ENCODE measurements at places on chromosomes 1 and 21. TPM values are rescaled to one million over a fixed set of nuclear protein-coding genes. Genes with fewer than 3 reads are reported as not detected.
A peak's percentile ranks its signal among the peaks of the same experiment; 100 is the strongest.

DNA sequence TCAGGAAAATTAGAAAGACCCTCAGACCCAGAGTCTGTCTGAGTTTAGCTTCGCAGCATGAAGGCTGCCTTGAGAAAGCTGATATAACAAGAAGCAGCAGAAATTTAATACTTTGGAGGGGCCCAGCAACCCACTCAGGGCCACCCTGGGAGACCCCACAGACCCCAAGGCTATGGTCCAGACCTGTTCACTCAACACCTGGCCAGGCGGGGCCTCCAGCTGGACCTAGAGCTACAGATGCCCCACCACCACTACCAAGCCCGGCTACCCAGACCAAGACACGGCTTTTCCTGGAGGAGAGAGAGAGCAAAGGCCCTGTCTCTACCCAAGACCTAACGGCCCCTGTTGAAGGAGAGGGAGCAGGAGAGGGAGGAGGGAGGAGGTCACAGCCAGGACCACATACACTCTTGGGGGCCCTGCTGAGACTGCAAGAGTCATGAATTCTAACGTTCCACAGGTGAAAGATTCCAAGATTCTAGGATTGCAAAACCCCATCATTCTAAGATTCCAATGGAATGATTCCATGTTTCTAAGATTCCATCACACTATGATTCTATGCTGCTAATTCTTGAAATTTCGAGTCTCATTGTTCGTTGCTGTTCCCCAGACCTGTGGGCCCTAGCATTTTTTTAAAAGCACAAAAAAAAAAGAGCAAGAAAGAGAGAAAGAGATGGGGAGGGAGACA, 53.2 kb downstream of the LACTBL1 start:
- no peak for ATAC-seq

- ATAC-seq: no peak
These were observed 2.8 kb downstream of the PLA2G5 start for GRCh38 chr1:20072771-20073170.

DNA sequence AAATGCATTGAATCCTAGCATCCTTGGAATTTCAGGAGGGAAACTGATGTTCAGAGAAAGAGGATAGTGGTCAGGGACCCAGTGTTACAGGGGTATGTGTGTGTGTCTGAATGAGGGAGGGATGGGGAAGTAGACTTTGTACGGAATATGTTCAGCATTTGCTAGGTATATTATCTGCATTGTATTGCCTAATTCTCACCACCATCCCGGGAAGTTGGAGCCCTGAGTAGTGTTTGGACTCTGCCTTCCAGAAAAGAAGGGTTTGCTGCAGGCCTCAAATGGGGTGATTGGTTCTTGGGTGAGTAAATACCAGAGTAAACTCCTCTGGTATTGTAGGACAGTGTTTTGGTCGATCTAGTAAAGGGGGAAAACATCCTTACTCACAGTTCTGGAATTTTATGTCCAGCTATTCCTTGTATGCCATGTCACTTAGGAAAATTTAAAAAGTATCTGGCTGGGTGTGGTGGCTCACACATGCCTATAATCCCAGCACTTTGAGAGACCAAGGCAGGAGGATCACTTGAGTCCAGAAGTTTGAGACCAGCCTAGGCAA, 7.1 kb upstream of the ZNF496 start:
- no peak for ATAC-seq

GRCh38 chr21:28458446-28458845, 534.2 kb downstream of the LTN1 start:
- ATAC-seq: no peak

- peak; percentile 21 for ATAC-seq
These were observed 95.2 kb downstream of the ITPKB start for GRCh38 chr1:226643611-226644540.

GRCh38 chr1:192732787-192733186, 76.1 kb upstream of the RGS2 start:
- no peak for ATAC-seq

DNA sequence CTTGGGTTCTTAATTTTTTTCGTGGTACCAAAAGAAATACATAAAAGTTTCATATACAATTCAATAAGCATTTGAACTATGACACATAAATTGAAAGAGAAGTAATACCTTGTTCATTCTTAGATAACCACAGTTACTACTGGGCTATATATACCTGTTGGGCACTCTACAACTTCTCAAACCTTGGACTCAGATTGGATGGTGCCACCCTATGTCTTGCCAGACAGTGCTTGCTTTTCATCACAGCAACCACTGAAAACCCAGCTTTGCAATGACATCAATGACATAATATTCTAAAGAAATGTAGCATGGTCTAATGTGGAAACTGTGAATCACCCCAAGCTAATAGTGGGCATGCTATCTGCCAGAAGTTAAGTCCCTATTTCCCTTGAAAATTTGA, 62.8 kb upstream of the DPH5 start:
- no peak for ATAC-seq

GRCh38 chr1:66351478-66351877, 182.5 kb upstream of the SGIP1 start:
- ATAC-seq: no peak

GRCh38 chr1:247112479-247112781, 8.3 kb upstream of the ZNF669 start:
- no peak for ATAC-seq

GRCh38 chr1:20480243-20480944, 5.6 kb downstream of the CAMK2N1 start:
- ATAC-seq: no peak

DNA sequence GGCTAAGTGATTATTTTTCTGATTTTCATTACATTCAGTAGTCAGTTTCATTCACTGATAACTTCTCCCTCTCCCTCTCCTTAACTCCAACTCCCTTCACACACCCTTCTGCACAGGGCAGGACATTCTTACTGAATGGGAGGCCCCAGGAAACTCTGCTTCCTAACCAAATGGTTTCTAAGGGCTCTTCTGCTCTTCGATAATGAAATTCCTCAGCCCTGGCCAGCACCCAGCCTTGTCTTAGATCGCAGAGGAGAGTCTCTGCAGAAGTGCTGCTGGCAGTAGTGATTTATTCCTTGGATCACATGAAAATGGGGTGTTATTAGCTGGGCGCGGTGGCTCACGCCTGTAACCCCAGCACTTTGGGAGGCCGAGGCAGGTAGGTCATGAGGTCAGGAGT, 16.4 kb downstream of the PLEKHM2 start:
- no peak for ATAC-seq

- ATAC-seq: no peak
These were observed 132.9 kb upstream of the POU3F1 start for GRCh38 chr1:38179483-38179882.

- no peak for ATAC-seq
These were observed 8.6 kb downstream of the GLIS1 start for GRCh38 chr1:53730224-53730865.

- no peak for ATAC-seq
These were observed 25.3 kb upstream of the TTC34 start for GRCh38 chr1:2826736-2827292.

GRCh38 chr1:74799119-74799657, 66.2 kb downstream of the TYW3 start:
- no peak for ATAC-seq

DNA sequence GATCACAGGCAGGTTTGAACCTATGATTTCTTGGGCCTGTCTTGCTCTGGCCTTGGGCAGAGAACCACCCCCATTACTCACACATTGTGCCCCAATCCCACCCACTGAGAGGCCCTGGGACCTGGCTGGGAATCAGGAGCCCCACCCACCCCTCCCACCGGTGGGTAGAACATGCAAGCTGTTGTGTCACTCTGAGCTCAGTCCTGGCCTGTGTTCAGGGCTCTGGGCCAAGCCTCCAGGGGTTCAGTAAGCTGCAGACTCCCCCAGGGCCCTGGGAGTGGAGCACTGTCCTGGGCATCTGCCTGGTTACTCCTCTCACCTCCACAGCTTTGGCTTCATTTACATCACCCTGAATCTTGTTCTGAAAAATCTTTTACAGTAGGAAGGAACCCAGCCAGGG, 270.5 kb downstream of the RRAGC start:
- ATAC-seq: peak; percentile 95

DNA sequence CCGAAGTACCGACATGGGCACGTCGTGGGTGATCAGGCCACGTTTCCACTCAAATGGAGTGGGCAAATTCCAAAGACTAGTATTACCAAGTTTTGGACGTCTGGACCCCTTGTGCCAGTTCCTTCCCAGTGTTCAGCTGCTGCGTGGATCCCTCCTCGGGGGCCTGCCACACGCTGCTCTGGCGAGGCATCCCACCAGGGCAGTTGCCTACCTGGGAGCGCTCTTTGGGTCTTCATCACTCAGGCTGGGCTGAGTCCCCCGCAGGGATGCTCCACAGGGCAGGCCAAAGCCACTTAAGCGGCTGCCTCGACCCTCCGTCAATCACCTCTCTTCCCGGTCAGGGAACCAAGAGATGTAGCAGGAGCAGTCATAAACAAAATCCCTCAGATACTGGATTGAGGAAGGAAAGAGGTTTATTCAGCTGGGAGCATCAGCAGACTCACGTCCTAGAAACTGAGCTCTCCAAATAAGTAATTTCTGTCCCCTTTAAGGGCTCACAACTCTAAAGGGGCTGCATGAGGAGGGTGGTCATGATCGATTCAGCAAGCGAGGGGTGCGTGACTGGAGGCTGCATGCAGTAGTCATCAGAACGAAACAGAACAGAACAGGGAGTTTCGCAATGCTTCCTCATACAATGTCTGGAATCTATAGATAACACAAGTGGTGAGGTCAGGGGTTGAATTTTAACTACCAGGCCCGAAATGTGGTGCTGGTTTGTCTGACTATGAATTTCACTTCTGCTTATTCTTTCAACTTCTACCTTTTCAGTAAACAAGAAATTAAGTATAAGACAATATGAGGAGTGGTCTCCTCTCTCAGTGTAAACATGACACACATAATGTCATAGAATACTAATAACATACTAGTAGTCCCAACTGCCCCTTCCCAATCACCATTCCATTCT, 998.6 kb upstream of the NCAM2 start:
- ATAC-seq: no peak

- no peak for ATAC-seq
These were observed 201.2 kb downstream of the TGFB2 start for GRCh38 chr1:218546314-218546713.

GRCh38 chr1:157081707-157082106, 17.9 kb downstream of the ETV3L start:
- no peak for ATAC-seq

DNA sequence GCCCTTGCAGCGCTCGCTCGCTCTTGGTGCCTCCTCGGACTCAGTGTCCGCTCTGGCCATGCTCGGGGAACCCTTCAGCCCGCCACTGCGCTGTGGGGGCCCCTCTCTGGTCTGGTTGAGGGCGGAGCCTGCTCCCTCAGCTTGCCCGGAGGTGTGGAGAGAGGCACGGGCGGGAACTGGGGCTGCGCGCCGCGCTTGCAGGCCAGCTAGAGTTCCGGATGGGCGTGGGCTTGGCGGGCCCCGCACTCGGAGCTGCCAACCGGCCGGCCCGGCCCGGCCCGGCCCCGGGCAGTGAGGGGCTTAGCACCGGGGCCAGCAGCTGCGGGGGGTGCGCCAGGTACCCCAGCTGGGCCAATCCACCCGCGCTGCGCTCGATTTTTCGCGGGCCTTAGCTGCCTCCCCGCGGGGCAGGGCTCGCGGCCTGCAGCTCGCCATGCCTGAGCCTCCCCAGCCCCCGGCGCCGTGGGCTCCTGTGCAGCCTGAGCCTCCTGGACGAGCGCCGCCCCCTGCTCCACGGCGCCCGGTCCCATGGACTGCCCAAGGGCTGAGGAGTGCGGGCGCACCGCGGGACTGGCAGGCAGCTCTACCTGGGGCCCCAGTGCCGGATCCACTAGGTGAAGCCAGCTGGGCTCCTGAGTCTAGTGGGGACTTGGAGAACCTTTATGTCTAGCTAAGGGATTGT, 217.0 kb upstream of the PKN2 start:
- ATAC-seq: no peak

DNA sequence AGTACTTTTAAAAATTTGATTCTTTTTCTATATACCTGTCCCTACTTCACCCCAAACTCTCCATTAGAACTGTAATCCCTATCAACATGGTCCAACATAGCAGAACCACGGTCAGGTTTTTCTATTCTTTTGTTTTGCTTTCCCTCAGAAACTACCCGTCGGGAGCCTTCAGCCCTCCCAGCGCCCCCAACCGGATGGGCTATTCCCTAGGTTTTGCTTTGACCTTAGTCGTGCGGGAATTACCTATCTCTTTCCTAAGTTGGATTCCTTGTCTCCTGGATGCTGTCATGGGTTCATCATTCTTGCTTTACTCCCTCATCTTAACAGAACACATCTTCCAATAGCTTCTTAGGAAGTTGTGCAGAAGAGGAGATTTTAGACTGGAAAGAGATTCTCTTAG, 97.5 kb upstream of the LBR start:
- no peak for ATAC-seq

DNA sequence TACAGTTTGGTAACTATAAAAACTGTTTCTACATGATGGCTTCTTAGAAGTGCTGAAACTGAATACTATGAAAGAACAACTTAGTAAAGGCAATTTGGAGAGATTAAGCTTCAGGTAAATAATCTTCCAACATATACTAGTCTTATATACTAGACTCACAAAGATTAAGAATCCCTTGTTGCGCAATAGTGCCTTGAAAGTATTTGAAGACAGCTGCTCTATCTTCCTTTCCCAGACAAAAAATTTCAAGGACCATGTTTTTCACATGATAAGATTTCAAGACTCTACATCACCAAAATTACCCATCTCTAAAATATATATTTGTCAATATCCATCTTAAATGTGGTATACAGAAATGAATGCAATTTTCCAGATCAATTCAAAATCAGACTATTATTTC, 37.7 kb upstream of the ASPM start:
- no peak for ATAC-seq

- no peak for ATAC-seq
These were observed 164.3 kb downstream of the SETD4 start for GRCh38 chr21:35896060-35896459.

GRCh38 chr21:45246386-45247320, 41.0 kb downstream of the POFUT2 start:
- ATAC-seq: no peak

DNA sequence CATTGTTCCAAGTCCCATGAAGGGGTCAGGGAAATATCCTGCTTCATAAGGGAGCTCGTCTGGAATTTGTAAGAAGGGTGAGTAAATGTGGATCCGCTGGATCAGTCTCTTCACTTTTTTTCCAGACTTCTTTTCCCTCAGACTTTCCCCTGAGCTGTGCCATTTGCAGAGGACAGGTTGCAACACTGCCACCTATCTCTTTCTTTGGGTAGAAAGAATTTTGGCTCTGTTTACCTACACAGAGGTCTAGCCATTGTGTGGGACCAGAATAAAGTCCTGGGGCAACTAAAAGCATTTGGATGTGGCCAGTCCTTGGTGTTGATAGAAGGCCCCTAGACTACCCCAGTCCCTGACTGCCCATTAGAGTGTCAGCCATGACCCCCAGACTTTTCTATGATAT, 1146.7 kb upstream of the PRMT6 start:
- ATAC-seq: no peak

GRCh38 chr1:239254999-239255398, 131.4 kb upstream of the CHRM3 start:
- no peak for ATAC-seq

- ATAC-seq: peak; percentile 59
These were observed 98.0 kb upstream of the C1orf105 start for GRCh38 chr1:172322219-172323061.

ANGPTL3 gene
- total RNA-seq: not detected

NPL gene
- 11.5 TPM for total RNA-seq

NBPF12 gene
- 4.7 TPM for total RNA-seq

ASPM gene
- total RNA-seq: 13.4 TPM

MSH4 gene
- 0.36 TPM for total RNA-seq

KRTAP21-2 gene
- not detected for total RNA-seq

TMPRSS15 gene
- not detected for total RNA-seq

TFAP2E gene
- total RNA-seq: 1.1 TPM

PRAMEF6 gene
- total RNA-seq: not detected

OR2T11 gene
- total RNA-seq: not detected

ADSS2 gene
- 26.3 TPM for total RNA-seq

C1orf94 gene
- total RNA-seq: not detected

WNT2B gene
- 4.4 TPM for total RNA-seq

UQCRHL gene
- total RNA-seq: 1.6 TPM
